ENCODE measurements at places on chromosomes 11 and 22. TPM values are rescaled to one million over a fixed set of nuclear protein-coding genes. Genes with fewer than 3 reads are reported as not detected.
A peak's percentile ranks its signal among the peaks of the same experiment; 100 is the strongest.

GRCh38 chr11:103659743-103660142 lies 376.7 kb upstream of the DDI1 start:
- no peak overlapping the region for H3K27ac ChIP-seq
- no peaks in the 10 kb centered on the region for H3K27me3 ChIP-seq
- H3K4me3 ChIP-seq, result no peak overlapping the region
- no peaks in the 10 kb centered on the region for H3K4me1 ChIP-seq

DNA sequence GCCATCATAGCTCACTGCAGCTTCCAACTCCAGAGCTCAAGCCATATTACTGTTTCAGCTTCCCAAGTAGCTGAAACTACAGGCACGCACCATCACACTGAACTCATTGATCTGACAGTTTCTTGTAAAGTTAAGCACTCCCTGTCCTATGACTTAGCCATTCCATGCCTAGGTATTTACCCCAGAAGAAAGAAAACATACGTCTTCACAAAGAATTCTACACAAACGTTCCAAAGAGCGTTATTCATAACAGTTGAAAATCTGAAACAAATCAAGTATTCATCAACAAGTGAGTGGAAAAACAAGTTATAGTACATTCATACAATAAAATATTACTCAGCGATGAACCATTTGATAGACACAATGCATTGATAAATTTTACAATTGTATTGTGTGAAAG lies 7.8 kb upstream of the NLRP10 start:
- no peak overlapping the region for H3K27ac ChIP-seq
- H3K4me3 ChIP-seq, result no peak overlapping the region
- no peaks in the 10 kb centered on the region for H3K27me3 ChIP-seq

DNA sequence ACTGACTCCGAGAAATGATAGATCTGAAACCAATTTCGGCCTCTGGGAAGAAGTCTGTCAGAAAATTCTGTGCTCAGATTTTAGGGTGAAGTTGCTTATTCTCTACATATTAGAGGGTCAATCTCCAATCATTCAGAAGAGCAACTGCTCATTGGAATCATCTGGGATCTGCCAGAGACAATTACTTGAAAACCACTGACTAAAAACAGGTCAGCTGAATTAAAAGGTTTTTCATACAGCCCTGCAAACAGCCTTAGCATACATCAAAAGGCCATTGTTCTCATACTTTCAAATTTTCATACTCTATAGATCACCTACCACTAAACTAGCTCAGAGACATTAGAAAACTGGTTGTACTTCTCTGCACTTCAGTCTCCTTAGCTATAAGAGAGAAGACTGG lies 289.7 kb upstream of the PITPNB start:
- no peak overlapping the region for H3K4me3 ChIP-seq
- no peak for DNase-seq

DNA sequence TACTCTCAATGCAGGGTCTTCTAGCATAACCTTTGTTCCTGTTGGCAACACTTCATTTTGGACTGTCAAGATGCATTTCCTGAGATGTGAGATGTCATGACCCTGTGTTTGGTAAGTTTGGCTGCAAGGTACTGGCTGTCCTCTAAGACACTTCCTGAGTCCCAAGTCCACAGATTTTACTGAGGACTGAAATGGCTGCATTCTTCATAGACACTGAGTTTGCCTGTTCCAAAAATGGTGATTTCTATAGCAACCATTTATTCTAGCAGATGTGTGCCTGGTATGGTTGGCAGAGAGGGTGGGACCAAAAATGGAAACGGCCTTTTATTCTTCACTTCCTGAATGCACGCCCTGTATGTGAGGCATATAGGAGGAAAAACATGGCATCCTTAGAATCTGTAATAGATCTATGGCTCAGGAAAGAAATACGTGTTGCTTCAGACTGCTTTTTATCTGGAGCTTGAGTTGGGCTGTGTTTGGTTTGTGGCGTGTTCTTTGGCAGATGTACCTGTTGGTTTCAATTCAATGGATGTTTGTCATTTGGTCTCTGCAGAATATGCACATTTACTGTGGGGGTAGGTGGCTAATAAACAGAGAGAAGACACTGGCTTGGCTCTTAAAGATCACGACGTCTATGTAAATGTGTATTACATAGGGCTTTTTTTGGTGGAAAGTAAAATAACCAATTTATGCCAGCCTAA lies 62.4 kb downstream of the ZBTB16 start:
- H3K4me3 ChIP-seq, result no peak overlapping the region
- H3K36me3 ChIP-seq, result no peaks in the 10 kb centered on the region
- no peak for DNase-seq
- peaks cover 8% of the 10 kb centered on the region for H3K27me3 ChIP-seq
- H3K4me1 ChIP-seq, result peaks cover 6% of the 10 kb centered on the region
- no peak overlapping the region for H3K27ac ChIP-seq

DNA sequence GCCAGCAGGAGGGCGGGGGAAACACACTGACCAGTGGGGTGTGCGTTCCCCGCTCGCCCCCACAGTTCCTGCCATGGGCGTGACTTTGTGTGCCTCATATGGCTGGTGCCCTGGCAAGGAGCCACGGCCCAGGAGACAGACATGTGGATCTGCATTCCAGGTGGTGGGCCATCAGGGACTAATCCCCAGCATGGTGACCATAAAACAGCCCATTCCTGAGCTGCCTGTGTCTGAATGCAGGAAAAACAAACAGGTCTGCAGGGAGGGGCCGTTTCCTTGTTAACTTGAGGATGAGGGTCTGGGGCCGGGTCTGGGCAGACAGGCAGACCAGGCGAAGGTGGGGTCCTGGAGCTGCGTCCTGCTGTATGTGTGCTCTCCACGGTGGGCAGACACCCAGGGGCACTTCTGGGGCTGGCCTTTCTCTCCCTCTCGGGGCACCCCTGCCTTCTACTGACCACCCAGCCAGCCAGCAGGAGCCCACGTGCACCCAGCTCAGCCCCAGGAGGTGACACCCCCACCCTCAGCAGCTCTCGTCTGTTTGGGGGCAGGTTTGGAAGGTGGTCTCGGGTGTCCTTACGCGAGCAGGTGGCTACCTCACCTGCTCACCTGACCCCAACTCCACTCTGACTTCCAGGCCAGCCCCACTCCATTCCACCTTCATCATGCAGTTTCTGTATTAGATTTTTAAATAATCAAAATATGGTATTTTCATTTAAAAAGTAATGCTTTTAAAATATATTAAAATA lies 120.3 kb downstream of the KCNQ1OT1 start:
- no peaks in the 10 kb centered on the region for H3K36me3 ChIP-seq
- H3K27ac ChIP-seq, result peak overlapping the region; percentile 7
- peaks cover 5% of the 10 kb centered on the region for H3K27me3 ChIP-seq
- peaks cover 67% of the 10 kb centered on the region for H3K4me1 ChIP-seq
- H3K4me3 ChIP-seq, result no peak overlapping the region
- no peak for DNase-seq

- no peak for DNase-seq
- H3K27ac ChIP-seq, result no peak overlapping the region
- H3K4me3 ChIP-seq, result no peak overlapping the region
- H3K36me3 ChIP-seq, result peaks cover 13% of the 10 kb centered on the region
Observed at GRCh38 chr22:45589556-45589955, 82.1 kb upstream of the ATXN10 start.

GRCh38 chr11:9138133-9138453 lies 46.7 kb upstream of the SCUBE2 start:
- H3K27me3 ChIP-seq, result no peaks in the 10 kb centered on the region
- peaks cover 67% of the 10 kb centered on the region for H3K36me3 ChIP-seq
- DNase-seq, result no peak
- H3K4me3 ChIP-seq, result no peak overlapping the region

- H3K4me3 ChIP-seq, result no peak overlapping the region
- H3K36me3 ChIP-seq, result peaks cover 51% of the 10 kb centered on the region
- peak; percentile 59 for DNase-seq
- H3K27ac ChIP-seq, result no peak overlapping the region
- H3K4me1 ChIP-seq, result no peaks in the 10 kb centered on the region
Observed at GRCh38 chr11:126290887-126291286, 8.0 kb downstream of the TIRAP start.

GRCh38 chr11:27532652-27533325 lies 26.2 kb upstream of the LIN7C start:
- no peaks in the 10 kb centered on the region for H3K27me3 ChIP-seq
- no peak for DNase-seq
- no peaks in the 10 kb centered on the region for H3K36me3 ChIP-seq
- H3K4me3 ChIP-seq, result no peak overlapping the region

DNA sequence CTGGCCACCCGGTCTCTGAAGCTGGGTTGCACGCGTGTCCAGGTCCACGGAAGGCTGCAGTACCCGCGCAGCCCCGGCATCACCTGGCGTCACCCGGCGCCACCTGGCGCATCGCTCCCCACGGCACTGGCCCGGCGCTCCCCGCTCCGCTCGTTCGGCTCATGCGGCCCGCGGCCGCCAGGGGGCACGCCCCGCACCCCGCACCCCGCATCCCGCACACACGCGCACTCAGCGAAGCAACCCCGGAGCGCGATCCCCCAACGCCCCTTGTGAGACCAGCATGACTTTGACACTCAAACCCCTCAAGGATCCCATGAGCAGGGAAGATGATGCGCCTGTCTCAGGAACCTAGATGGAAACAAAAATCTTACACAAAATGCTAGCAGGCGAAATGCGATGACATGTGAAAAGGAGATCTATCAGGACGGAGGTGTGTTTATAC lies 11.9 kb downstream of the B3GNT6 start:
- H3K27ac ChIP-seq, result no peak overlapping the region
- H3K4me1 ChIP-seq, result peaks cover 4% of the 10 kb centered on the region
- H3K27me3 ChIP-seq, result peaks cover 30% of the 10 kb centered on the region

DNA sequence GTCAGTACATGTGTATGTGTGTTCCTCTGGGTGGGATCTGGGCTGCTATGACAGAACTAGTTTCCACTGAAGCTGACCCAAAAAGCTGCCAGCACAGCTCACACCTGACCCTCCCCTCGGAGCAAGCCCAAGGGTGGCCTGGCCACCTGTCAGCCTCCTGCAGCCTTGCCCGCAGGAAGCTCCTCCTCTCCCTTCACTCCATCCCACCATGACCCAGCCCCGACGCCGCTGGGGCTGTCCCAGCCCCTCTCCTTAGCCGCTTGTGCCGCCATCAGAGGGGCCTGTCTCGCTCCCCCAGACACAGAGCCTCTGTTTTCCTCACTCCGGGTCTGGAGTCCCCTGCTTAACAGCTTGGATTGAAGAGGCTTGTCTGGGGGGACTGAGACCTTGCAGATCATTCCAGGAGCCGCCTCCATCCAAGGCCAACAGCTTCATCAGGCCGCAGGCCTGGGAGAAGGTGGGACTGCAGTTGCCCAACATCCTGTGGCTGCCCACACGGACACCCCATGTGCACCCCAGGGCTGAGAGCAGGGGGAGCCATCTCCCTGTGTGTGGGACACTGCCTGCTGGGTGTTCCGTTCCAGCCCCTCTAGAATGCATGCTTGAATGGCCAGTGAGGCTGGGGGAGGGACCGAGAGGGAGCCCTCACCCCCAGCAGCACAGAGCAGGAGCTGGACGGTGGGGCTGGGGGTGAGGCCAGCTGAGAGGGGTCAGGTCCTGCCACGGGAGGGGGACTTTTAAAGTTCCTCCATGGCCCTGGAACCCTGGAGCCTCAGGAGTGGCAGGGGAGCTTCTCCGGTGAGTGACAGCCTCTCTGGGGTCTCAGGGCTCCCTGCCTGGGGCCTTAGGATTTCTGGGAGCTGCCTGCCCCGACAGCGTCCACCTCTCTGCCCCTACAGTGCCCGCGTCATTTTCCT lies 696 bp downstream of the MRGPRF start:
- H3K4me1 ChIP-seq, result peaks cover 76% of the 10 kb centered on the region
- peak overlapping the region; percentile 67 for H3K4me3 ChIP-seq
- peak; percentile 60 for DNase-seq

DNA sequence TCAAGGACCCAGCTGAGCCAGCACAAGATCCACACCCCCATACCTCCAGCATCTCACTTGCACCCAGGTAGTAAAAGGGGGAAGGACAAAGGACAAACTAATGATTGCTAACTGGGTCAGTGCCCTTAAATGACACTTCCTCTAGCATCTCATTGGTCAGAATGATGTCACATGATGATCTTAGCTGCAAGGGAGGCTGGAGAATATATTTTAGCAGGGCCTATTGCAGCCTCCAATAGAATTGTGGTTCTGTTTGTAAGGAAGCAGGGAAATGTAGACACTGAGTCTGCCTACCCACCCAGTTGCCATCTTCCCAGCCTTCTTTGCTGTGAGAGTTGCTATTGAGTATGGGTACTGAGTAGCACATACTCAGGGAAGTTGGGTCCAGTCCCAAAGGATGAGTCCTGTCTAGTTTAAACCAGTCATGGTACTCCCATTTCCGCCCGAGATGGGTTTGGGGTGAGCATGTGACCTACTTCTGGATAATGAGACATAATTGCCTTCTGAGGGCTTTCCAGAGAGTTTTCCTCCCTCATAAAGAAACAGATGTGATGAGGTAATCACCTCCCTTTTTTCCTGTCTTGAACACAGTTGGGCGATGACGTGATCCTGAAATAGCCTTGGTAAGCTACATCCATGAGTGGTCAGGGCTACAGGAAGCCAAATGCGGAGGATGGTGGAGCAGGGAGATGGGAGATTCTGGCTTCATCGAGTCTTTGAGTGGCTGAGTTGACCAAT lies 5.5 kb upstream of the DNAL4 start:
- peaks cover 19% of the 10 kb centered on the region for H3K27me3 ChIP-seq
- no peak overlapping the region for H3K4me3 ChIP-seq
- DNase-seq, result no peak
- H3K36me3 ChIP-seq, result no peaks in the 10 kb centered on the region

GRCh38 chr11:57288771-57289579 lies 35.8 kb downstream of the TNKS1BP1 start:
- peak overlapping the region; percentile 18 for H3K27ac ChIP-seq
- H3K36me3 ChIP-seq, result no peaks in the 10 kb centered on the region
- H3K4me3 ChIP-seq, result no peak overlapping the region

- no peak for DNase-seq
- no peaks in the 10 kb centered on the region for H3K4me1 ChIP-seq
- H3K27ac ChIP-seq, result no peak overlapping the region
- no peak overlapping the region for H3K4me3 ChIP-seq
- H3K27me3 ChIP-seq, result no peaks in the 10 kb centered on the region
Observed at GRCh38 chr11:90698238-90698637, 475.4 kb upstream of the CHORDC1 start.

- H3K36me3 ChIP-seq, result no peaks in the 10 kb centered on the region
- no peak overlapping the region for H3K4me3 ChIP-seq
- H3K27me3 ChIP-seq, result peaks cover 4% of the 10 kb centered on the region
- peaks cover 2% of the 10 kb centered on the region for H3K4me1 ChIP-seq
Observed at GRCh38 chr11:64429970-64430369, 71.0 kb downstream of the RPS6KA4 start.

DNA sequence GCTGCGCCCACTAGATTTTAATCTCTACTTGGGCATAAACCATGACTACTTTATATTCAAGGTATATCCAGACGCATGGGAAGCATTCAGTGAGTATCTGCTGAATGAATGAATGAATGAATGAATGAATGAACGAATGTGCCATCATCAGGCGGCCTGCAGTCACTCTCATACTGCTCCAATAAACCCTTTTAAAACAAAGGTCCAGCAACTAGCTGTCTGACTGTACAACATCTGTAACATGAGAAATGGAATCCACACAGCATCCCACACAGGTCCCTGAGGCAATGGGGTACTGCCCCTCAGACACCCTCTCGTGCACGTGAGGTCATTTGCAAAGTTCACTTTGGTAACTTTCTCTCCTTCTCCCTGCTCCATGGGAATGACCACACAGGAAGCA lies 147.5 kb downstream of the LARGE1 start:
- DNase-seq, result no peak
- H3K27ac ChIP-seq, result no peak overlapping the region
- no peaks in the 10 kb centered on the region for H3K27me3 ChIP-seq
- H3K4me1 ChIP-seq, result no peaks in the 10 kb centered on the region

The TRIM48 gene
- polyA plus RNA-seq, result not detected

The NRXN2 gene
- 41.8 TPM for polyA plus RNA-seq

The COX8A gene
- 229 TPM for polyA plus RNA-seq

The RIMBP3C gene
- polyA plus RNA-seq, result 0.58 TPM

The FJX1 gene
- polyA plus RNA-seq, result 6.6 TPM

The KIRREL3 gene
- polyA plus RNA-seq, result 0.76 TPM

The FAM227A gene
- polyA plus RNA-seq, result 0.96 TPM

The DDTL gene
- polyA plus RNA-seq, result 3.4 TPM

The ZNRF3 gene
- 8.7 TPM for polyA plus RNA-seq
